Ureter (tissue), 1 donor: ENCODE measurements at places on chromosomes 2 and 18.

DNA sequence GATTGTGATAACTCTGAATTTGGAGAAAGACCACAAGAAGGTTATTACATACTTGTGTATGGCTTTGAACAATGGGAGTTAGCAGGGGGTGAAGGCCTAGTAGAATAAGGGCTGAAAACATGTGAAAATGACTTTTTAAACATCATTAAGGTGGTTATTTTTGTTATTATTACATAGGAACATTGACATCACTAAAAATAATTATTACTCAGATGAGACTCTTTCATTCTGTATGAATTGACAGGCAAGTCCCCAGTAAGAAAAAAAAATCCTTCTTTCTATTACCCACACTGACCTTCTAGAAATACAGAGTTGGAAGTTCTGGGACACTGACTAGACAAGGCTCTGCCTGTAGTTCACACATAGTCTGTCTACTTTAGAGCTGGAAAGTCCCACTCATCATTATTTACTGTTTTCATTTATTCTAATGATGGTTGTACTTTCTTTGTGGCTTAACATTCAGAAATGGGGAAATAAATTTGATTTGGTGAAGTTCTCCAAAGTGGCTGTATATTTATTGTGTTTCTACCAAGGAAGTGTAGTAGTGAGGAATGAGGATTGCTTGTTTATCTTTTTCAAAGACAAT, 219.6 kb upstream of the EPAS1 start:
- no peak for DNase-seq

- DNase-seq, result no peak
These were observed 190.2 kb downstream of the GALR1 start for GRCh38 chr18:77439888-77440287.

DNA sequence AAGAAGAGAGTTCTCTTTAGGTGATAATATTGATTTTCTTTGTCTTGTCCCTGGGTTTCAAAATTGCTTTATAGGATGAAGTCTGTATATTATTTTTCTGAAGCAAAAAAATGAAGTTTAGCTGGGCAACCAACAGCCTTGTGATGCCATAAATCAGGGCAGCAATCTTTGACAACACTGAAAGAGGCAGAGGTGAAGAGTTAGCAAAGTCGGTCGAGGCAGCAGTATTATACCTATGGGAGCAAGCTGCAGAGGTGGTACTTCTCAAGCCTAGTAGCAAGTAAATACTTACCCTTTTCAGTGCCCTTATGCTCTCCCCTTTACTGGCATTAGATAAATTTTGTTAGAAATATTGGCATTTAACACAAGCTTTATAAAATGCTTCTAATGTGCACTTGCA, 92.9 kb downstream of the NETO1 start:
- DNase-seq, result no peak

GRCh38 chr2:6824962-6825361, 40.7 kb downstream of the CMPK2 start:
- no peak for DNase-seq

- DNase-seq, result no peak
These were observed 674.7 kb downstream of the ARHGAP15 start for GRCh38 chr2:143803936-143804335.

DNA sequence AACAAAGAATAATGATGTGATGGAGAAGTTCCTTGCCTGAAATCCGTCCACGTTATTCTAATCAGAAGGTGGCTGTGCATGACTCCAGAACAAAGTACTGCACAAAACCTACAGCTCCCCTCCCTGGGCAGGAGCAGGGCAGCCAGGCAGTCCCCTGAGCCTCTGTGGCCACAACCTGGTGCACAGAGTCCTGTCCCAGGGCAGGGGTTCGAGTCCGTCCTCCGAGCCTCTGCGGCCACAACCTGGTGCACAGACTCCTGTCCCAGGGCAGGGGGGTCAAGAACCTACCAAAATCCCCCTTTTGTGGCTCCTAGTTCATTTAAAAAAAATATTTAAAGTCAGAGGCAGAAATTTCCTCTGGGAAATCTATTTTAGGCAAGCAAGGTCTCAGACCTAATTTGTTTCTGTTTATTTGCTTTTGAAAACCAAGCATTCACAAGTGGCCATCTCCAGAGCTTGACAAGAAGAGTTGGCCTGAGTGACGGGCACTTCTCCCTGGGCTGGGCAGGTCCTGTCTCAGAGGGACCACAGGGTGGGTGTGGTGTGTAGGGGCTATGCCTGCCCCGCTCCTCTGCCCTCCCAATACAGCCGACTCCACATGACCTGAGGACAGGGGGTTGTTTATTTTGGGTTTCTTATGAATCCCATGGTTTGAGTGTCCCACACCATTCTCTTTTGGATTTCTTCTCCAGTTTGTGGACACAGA, 255.9 kb upstream of the PXDN start:
- DNase-seq, result no peak

DNA sequence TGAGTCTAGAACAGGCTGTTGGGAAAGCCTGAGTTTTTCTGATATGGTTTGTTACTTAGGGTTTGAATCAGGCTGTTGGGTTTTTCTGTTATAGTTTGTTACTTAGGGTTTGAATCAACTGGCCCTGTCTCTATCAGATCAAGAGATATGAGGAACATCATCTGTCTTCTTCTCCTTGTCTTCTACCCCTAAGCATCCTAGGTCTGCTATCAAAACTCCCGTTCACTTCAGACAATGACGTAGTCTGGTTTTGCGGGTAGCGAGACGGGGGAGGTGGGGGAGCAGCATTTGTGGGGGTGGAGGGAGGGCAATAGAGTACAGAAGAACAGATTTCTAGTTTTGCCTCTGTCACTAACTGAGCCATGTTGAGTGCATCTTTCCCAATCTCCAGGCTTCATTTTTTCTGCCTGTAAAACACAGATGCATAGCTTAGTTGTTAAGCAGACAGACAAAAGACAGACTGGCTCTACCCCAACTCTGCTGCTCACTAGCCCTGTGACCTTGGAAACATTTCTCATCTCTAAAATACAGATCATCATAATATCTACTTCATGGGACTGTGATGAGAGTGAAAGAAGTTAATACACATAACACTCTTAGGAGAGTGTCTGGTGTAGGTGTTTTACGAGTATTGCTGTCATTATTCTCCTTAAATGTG, 9.1 kb downstream of the TNP1 start:
- no peak for DNase-seq

GRCh38 chr18:76126327-76126726, 368.7 kb downstream of the ZNF516 start:
- no peak for DNase-seq

GRCh38 chr18:76708071-76708721, 114.2 kb upstream of the ZNF236 start:
- no peak for DNase-seq

DNA sequence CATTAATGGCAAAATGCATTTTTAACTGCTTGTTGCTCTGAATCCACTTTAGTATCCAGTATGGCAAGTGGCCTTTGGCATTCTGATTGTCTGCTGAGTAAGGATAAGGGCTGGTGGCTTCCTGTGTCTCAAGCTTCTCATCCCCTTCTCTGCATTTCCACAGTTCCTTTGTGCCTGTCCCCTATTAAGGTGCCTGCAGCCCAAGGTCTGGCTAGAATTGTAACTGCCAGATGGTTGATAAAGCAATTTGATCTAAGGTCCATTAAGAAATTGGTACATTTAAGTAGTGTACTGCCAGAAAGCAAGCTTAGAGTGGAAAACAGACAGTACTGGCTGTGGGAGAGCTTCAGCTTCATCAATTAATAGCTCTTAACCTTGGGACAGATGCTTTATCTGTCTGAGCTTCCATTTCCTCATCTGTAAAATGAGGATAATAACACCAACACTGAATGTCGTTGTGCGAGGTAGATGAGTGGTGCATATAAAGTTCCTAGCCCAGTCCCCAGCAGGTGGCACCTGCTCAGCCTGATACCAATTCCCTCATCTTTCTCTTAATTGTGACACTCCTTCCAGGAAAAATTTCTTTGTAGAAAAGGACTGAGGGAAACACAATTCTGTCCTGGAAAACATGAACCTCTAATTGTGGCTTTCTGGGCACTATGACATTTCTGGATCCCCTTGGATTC, 570.6 kb upstream of the GCFC2 start:
- DNase-seq, result no peak

GRCh38 chr2:47611771-47612170, 171.2 kb upstream of the MSH6 start:
- DNase-seq, result no peak

DNA sequence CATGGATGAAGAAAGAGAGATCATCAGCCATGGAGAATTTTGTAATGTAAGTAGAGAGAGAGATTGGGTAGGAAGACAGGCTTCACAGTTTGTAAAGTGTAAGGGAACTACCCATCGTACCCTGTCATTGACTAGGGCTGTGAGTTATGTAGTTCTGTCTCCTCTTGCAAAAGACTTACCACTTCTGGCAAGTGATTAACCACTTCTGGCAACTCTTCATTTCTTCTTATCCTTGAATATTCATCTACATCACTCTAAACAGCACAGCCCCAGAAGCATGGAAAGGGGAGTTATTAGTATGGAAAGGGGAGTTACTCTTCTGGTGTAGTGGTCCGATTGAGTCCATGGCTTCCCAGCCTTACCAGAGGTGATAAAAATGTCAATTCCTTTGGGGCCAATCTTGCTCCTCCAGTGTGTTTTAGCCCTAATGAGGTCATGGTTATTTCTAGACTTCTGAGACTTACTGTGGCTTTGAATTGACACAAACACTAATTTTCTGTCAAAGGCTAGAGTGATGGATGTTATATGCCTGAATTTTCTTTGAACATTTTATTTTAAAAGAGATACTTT, 52.0 kb downstream of the STAT1 start:
- DNase-seq, result no peak

- DNase-seq, result peak; percentile 30
These were observed 244.1 kb upstream of the MYT1L start for GRCh38 chr2:2575181-2575577.

DNA sequence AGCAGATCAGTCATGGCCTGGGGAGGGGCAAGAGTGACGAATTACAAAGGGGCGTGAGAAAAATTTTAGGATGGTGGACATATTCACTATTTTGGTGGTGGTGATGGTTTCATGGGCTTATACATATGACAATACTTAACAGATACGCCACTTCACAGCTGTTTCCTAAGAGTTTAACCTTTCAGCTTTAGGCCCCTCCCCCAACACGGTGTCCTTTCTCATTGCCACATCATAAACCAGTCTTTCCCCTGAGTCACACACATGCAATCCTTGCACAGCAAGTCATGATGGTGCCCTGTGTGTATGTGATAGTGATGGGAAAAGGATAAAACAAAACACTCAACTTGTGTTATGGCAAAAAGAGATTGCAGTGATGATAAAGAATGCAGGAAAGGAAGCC, 47.6 kb upstream of the IL1R1 start:
- no peak for DNase-seq

DNA sequence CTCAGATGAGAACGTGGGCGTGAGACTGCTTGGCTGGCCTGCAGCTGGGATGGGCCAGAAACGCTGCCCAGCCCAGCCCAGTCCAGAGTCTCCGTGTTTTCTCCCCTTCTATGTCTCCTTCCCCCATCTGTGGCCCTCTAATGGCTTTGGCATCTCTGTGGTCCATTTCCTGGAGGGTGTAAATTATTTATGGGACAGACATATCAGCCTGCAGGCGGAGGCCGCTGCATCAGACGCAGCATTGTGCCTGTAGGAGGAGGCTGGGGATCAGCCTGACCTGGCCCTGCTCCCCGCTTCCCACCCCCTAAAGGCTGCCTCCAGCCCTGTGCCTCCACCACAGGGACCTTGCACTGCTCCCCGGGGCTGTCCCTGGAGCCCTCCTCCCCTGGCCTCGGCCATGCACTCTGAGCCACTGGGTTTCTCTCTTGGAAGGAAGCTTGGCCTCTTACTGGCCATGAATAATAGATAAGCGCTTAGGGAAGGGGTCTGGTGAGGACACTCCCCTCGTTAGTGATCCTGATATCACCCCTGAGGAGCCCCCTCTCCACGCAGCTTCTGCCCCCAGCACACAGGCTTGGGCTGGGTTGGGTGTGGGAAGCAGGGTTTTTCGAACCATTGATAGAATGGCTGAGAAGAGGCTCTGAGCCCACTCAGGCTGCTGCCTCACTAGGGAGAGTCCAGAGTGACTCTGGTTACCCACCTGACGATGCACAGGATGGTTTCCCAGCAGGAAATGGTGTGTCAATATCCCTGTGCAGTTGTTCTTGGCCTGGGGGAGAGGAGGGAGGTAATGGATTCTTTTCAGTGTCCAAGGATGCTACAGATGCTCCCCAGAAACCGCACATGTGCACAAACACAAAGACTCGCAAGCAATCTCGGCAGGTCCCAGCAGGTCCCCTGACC, 185.5 kb downstream of the MYCN start:
- DNase-seq, result no peak

- DNase-seq, result no peak
These were observed 47.4 kb downstream of the LRPPRC start for GRCh38 chr2:43948370-43948769.

DNA sequence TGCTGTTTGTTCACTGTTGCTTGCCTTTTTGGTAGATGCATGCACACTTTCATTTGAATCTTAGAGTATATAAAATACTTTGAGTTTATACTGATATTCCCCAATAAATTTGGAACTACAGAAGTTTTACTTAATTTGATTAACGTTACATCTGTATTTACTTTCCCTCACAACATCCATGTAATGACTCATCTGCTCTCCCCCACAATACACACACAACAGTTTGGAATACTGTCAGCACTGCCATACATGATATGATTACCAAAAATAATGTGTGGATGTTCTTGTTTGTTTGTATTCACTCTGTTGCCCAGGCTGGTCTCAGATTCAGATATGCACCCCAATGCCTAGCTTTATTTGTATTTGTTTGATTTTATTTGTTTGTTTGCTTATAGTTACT, 144.2 kb downstream of the WDR7 start:
- DNase-seq, result no peak

DNA sequence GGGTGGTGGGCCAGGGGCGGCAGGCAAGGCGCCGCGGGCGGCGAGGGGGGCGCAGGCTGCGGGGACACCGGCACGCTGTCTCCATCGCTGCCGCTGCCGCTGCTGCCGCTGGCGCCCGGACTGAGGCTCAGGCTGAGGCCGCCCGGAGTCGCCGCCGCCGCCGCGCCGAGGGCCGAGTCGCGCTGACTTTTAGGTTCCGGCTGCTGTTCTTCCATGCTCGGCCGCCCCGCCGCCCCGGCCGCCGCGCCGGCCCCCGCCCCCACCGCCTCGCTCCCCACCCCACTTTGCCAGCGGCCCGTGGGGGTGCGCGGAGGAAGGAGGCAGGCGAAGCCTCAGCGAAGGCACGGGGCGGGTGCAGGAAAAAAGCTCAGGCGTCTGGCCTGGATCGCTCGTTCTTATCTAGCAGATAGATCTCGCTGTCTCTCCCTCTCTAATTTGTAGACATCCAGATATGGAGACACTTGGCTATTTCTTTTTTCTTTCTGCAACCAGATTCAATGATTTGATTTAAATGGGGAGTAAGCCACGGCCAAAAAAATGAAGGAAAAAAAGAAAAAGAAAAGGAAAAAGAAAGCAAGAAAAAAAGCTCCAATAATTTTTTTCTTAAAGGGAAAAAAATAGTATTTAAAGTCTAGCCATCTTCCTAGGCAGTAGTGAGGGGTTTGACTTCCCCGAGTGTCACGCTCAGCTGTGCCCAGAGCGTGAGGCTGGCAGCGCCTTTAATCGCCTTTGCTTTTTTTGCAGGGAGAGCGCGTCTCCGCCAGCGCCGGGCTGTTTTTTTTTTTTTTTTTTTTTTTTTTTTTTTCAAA, at the start of gene EN1:
Gene EN1 (minus strand): TSS at position 696 of the 809 bp plus-strand sequence. CDS start 481 bp downstream, at position 215.
- DNase-seq, result peak; percentile 14
